NCI-H69 (cell line): ENCODE measurements at places on chromosomes 11 and 22.

DNA sequence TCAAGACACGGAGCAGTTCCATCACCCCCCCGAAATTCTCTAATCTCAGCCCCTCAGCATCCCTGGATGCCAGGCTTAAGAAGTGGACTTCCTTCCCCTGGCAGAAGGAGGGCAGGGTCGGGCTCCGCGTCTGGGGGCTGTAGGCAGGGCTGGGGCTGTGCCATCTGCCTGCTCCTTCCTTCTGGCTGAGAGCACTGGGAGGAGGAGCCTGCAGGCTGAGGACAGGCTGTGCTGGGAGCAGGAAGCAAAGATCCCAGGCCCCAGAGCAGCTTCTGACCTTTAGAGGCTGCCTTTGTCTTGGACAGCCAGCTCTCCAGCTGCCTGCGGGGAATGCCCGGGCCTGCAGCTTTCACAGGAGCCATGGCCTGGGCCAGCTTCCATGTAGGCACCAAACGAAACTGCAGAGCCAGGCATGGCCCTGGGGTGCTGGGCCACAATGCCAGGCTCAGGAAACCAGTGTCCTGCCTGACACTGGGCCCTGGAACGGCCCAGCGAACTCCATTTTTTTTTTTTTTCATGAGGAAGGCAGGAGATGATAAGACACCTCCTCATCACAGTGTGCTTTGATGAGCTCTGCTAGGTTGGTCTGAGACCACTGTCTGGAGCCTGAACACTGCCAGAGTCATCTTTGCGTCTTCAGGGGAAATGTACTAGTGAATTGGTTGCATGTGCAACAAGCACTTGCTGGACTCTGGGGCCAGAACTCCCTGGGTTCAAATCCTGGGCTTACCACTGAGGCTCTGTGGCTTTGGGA is 67.9 kb downstream of the MCM5 start:
- peak; percentile 87 for DNase-seq

DNA sequence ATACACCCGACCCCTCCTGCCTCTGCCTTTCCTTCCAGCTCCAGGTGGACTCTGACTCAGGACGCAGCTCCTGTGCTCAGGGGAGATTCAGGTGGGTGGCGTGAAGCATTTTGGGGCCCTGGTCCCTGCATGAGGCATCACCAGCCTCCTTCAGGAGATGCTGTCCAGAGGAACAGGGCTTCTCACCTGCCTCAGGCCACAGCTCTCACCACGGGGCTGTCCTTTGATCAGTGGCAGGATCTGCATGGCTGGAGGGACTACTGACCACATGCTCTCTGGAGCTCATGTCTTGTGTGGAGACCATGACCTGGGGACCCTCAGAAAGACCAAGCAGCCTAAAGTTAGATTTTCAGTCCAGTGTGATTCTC is 58.8 kb downstream of the GGTLC2 start:
- no peak for DNase-seq

GRCh38 chr22:36386351-36386899 is 1.3 kb downstream of the MYH9 start:
- DNase-seq = no peak

- DNase-seq = peak; percentile 59
Measured at GRCh38 chr11:116427337-116427902, 345.4 kb downstream of the BUD13 start.

DNA sequence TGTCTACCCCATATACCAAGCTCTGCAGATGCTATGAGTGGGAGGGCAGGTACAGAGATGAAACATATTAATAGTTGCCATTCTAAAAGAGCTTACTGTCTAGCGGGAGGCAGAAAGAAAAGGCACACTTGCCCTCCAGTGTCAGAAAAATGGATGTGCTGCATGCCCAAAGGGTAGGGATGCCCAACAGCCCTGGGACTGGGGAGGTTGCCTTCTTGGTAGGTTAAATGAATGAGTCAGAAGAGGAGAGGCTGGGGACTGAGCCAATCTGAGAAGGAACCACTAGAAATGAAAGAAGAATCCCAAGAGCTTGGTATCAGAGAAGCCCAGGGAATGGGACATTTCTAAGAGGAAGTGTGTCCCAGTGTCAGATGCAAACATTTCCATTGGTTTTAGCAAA is 1.2 kb downstream of the BIRC3 start:
- no peak for DNase-seq

DNA sequence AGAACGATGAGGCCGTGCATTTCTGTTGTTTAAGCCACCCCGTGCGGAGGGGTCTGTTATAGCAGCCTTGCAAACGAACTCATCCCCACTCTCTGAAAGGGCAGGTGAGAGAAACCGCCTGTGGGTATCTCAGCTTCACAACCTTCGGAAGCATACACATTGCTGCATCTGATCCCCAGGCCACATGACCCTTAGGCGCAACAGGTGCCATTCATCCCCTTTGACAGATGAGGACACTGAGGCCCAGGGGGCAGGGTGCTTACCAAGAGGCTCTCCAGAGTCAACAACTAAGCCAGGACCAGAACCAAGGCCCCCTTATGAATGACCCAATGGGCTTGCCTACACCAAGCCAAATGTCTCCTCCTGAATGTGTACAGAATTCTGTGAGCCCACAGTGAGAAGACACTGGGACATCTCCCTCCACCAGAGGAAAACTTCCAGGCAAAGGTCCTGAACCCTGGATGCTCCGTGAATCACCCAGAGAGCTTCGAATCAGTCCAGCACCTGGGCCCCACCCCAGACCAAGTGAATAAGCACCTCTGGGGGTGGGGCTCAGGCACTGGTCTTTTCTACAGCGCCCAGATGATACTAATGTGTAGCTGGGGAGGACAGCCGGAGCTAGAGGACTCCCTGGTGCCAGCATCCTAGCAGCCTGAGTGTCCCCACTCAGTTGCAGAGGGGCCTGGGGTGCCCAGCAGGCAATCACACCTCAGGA is 83.2 kb downstream of the BUD13 start:
- DNase-seq = no peak
